Naive B cell (primary cell): ENCODE measurements at places on chromosomes 11 and 22. TPM values are rescaled to one million over a fixed set of nuclear protein-coding genes. Genes with fewer than 3 reads are reported as not detected.

RFPL2 gene
- polyA plus RNA-seq = not detected

KCNA4 gene
- not detected for polyA plus RNA-seq

SLC25A18 gene
- polyA plus RNA-seq = not detected

MCAM gene
- not detected for polyA plus RNA-seq

SYT13 gene
- polyA plus RNA-seq = not detected

ART5 gene
- polyA plus RNA-seq = not detected

ZC3H12C gene
- 0.08 TPM for polyA plus RNA-seq

SCO2 gene
- polyA plus RNA-seq = 2.0 TPM

SMIM35 gene
- polyA plus RNA-seq = 0.91 TPM

RGL4 gene
- 1.6 TPM for polyA plus RNA-seq

JHY gene
- not detected for polyA plus RNA-seq

TMEM191C gene
- polyA plus RNA-seq = 0.75 TPM
